Stimulated activated naive B cell treated with anti-CD40 and anti-IgM and Interleukin-4, amounts not matched to agents 10 μg/mL and 1 μg/mL and 100 μg/mL, for 72 hours (primary cell): ENCODE measurements at places on chromosomes 5 and 9.

DNA sequence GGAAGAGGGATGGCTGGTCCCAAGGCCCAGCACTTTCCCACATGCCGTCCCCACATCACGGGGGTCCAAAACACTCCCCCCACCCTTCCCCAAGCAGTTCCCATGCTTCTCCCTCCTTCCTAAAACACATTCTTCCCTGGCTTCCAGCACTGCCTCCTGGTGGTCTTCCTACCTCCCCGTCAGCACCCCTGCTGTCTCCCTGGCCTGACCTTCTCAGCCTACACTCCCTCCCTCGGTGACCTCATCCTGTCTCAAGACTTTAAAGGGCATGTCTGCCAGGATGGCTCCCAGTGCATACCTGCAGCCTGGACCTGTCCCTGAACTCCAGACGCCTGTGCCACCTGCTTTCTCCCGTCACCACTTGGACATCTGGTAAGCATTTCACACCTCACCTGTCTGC lies 4.3 kb upstream of the NCS1 start:
- no peak for DNase-seq

GRCh38 chr5:126837906-126838539 lies 61.1 kb downstream of the LMNB1 start:
- no peak for DNase-seq

DNA sequence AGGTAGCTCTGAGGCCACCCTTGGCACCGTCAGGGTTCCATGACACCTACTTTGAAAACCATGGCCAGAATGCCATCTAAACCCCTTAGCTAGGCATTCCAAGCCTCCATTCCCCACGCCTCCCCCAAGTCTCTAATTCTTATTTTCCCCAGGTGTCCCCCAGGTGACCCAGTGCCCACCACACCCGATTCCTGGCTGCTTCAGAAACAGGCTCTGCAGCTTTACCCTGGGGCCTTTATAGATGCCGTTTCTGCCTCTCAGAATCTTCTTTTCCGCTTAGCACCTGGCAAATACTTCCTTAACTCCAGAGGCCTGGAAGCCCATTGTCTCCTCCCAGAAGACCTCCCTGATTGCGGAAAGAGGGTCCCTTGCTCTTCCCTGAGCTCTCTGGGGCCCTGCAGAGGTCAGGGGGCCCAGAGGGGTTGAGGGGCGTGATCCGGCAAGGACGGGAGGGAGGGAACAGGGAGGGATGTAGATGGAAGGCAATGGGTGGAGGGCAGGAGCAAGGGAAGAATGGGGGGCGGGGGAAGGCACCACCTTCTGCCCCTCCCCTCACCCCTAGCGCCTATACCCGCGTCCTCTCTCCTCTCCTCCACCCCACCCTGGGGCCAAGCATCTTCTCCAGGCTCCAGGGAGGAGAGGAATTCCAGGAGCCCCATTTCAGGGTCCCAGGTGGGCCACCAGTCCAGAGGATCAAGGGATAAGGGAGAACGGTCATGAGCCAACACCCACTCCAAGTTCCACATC lies 12.0 kb upstream of the WDR38 start:
- DNase-seq = no peak

DNA sequence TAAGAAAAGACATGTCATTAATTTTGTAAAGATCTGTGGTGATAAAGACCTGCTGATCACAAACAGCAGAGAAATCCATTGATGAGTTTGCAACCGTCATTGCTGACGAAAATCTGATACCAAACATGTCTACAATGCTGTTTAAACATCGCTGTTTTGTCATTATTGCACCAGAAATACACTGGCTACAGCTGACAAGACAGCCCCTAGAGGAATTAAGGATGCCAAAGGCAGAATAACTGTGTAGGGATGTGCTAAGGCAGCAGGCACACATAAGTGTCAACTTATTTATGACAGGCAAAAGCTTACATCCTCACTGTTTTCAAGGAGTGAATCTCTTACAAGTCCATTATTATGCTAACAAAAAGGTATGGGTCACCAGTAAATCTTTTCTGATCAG lies 439.3 kb downstream of the TLE1 start:
- DNase-seq = no peak

GRCh38 chr9:128607642-128608350 lies 48.9 kb downstream of the DYNC2I2 start:
- no peak for DNase-seq

- peak; percentile 37 for DNase-seq
Measured at GRCh38 chr9:36153746-36154145, 15.4 kb upstream of the CCIN start.

- DNase-seq = no peak
Measured at GRCh38 chr5:126015235-126016181, 407.7 kb upstream of the GRAMD2B start.

DNA sequence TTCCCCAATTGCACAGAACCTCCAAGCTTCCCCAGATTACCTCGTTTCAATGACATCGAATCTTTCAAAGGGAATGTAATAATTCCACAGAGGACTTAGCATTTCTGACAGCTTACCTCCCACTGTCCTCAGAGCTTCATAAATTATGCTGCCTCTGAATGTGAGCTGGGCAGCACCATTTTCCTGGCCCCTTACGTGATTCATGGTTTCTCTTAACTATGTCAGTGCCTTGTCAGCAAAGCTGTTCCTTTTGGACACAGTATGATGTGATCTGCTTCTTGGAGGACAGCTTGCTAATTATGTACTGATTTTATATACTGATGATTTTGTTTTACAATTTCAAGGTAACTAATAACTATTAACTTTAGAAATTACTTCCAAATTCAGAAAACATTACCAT lies 27.7 kb upstream of the SSBP2 start:
- DNase-seq = no peak

GRCh38 chr9:84874022-84874421 lies 204.5 kb downstream of the NTRK2 start:
- DNase-seq = no peak

- no peak for DNase-seq
Measured at GRCh38 chr5:127878174-127878750, 175.1 kb downstream of the CCDC192 start.

- DNase-seq = no peak
Measured at GRCh38 chr9:16828340-16829281, 41.9 kb downstream of the BNC2 start.

GRCh38 chr5:40499518-40500273 lies 180.0 kb upstream of the PTGER4 start:
- DNase-seq = no peak

- DNase-seq = no peak
Measured at GRCh38 chr5:94031631-94032030, 290.2 kb upstream of the POU5F2 start.

- DNase-seq = no peak
Measured at GRCh38 chr5:61491861-61492260, 159.8 kb downstream of the ZSWIM6 start.

GRCh38 chr5:97489010-97489840 lies 306.2 kb upstream of the RIOK2 start:
- no peak for DNase-seq

GRCh38 chr9:135079676-135080075 lies 7.8 kb upstream of the OLFM1 start:
- no peak for DNase-seq

DNA sequence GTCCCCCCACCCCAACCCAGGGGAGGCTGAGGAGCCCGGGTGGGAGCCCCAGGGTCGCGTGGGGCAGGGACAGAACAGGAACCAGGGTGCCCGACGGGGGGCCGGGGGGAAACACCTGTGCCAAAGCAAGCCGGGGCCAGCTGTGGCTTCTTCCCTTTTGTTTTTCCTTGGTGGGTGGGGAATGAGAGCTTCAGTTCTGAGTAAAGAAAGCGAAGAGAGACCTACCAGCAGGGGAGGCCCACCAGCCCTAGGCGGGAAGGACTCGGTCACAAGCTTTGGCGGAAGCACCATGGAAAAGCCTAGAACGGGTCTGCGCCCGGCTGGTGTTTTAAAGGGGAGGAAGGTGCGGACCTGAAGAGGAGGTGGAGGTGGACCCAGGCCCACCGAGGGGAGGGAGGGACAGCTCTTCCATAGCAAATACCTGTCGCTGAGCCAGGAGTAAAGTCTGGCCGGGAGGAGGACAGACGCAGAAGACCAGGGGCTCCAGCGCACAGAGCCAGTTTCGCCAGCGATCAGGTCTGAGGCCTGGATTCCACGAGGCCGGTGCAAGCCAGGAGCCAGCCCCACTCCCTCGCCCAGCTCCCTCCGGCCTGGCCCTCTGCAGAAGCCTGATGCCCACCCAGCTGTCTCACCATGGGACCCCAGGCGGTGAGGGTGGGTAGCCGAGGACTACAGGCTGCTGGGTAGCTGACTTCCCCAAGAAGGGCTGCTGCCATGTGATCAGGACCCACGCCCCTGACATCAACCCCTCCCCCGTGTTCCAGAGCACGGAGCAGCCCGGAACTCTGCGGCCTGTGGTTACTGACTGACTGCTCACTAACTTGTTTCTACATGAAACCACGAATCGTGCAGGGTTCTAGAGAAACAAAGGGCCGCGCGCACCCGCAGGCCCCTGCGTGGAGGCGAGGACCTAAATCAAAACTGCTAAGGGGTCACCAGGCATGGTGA lies 849 bp upstream of the MGAT1 start:
- peak; percentile 87 for DNase-seq

DNA sequence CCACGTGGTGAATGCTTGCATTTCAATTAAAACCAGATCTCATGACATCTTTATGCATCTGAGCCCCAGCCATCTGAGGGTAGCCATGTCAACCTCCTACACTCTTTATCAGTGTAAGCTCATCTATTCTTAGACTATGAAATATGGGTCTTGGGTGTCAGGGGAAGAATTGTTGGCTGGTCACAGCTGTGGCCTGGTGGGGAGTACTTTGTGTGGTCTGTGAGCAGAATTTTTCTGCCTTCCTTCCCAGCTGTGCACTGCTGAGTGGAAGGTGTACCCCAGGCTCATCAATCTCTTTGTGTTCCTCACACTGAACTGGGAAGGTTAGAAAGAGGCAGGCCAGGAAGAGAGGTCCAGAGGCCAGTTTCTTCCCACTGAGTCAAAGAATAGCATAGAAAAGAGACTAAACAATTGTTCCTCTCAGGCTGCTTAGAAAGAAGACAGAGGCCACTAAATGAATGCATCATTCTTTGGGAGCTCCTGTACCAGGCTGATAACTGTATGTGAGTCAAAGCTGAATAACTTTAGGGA lies 202.7 kb upstream of the RGMB start:
- DNase-seq = no peak

DNA sequence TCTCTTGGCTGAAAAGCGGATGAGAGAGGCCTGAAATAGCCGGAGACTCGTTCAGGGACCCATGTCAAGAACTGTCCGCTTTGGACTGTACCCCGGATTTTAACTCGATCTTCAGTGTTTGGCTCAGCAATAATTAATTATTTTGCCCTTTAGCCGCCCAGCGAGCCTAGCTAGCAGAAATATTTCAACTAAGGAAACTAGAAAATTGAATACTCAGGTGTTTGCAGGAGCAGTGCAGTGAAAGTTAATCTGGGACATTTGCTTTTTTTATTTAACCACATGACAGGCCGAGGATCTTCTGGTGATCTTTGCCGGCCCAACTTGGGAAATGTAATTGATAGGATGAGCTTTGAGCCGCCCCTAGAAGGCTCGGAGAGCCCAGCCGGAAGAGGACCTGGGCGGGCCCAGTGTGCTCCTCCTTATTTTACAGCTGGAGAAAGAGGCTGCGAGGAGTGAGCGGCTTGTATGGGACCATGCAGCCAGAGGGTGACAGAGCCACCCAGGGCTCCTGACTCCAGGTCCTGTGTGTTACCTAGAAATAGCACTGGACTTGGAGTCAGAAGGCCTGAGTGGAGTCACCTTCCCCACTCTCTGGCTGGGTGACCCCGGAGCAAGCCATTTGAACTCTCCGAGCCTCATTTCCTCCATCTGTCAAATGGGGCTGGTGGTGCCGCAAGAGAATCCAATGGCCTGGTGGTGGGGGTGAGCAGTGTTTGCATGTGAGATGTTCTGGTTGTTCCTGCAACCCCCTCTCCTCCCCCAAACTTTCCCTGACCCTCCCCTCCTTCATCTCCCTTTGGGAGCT lies 2.4 kb downstream of the PPARGC1B start:
- no peak for DNase-seq

DNA sequence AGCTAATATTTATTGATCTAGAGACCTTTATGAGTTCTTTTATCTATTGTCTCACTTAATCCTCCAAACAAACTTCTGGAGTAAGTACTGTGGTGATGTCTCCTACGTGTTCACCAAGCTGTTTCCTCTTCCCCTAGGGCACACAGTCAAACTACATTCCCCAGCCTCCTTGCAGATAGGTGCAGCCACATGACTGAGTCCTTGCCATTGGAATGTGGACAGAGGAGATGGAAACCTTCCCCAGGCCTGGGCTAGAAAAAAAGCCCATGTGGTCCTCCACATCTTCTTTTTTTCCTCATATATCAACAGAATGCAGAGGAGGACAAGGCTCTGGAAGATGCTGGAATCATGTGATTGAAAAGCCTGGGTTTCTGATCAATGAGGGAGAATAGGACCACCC lies 88.0 kb downstream of the ANKRD55 start:
- DNase-seq = no peak

DNA sequence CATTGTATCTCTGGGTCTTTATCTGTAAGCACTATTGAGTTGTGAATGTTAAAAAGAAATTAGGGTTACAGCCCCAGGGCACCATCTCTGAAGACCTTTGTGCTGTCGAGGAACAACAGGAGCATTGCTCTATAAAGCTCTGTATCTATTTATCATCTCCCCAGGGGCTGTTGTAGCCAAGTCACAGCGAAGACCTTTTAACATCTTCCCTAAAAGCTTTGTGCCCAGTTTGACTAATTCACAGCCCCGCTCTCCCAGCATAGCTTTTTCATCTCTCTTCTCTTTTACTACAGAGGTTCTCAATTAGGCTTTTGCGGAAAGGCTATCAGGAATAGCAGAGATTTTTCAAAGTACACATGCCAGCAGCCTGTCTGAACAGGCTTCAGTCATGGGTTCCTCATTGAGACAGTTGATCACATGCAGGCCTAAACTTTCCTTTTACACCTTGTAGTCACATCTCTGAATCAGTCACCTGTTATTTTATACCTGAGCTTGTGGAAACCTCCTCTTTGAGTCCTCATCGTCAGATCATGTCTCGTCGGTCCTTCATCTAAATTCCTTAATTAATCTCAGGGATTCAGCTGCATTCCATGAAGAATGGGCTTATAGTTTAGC lies 140.5 kb downstream of the NPR3 start:
- DNase-seq = no peak

DNA sequence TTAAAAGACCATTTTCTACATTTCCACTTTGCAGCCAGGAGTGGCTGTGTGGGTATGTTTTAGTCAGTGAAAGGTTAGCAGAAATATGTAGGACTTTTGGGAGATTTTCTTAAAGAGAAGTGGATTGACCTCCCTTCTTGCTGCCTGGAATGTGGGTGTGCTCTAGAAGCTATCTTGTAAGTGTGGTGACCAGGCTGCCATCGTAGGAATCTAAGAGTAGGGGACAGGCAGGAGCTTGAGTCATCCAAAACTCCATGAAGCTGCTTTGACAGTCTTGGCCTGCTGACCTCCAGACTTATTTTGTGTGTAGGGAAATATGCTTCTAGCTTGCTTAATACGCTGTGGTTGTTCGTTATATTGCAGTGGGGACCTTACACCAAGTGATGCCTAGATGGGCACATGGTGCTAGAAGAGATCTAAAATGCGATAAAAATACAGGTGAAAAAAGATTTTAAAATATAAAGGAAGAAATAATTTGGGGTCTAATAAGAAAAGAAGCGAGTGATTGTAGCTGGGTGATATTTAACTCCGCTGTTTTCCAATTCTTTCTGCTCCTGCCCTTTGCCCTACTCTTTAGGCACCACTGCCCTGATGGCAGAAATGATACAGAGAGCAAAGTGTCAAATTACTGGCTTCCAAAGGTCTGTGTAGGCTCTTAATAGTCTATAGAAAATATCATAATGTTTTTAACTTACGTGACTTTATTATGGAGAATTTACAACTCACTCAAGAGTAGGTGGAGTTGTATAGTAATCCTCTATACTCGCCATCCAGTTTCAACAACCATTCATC lies 298.2 kb upstream of the ZNF608 start:
- DNase-seq = no peak

GRCh38 chr5:169429044-169429443 lies 128.1 kb upstream of the SLIT3 start:
- no peak for DNase-seq
